ENCODE measurements at places on chromosomes 4 and X. TPM values are rescaled to one million over a fixed set of nuclear protein-coding genes. Genes with fewer than 3 reads are reported as not detected.

GRCh38 chr4:2714061-2714770 is 41.9 kb downstream of the TNIP2 start:
- peak; percentile 49 for DNase-seq

DNA sequence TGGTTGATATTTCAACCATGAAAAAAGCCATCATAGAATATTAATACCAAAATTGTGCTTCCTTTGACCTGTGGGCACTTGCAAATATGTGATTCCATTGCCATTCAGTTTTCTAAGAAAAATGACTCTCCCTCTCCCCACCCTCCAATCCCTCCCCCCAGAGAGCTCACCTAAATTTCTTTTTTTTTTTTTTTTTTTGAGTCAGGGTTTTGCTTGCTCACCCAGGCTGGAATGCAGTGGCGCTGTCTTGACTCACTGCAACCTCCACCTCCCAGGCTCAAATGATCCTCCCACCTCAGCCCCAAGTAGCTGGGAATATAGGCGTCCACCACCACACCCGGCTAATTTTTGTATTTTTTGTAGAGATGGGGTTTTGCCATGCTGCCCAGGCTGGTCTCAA is 47.0 kb downstream of the SNX25 start:
- no peak for DNase-seq

XK gene
- total RNA-seq, result not detected

NDST3 gene
- total RNA-seq, result not detected

NKX3-2 gene
- not detected for total RNA-seq

GRCh38 chr4:1227816-1228215 is 21.1 kb downstream of the CTBP1 start:
- DNase-seq, result no peak

All from activated CD4-positive, alpha-beta memory T cell treated with anti-CD3 and anti-CD28 coated beads, Interleukin-2, amount 10 ng/mL, durations not matched to agents 7 days and 5 days (primary cell).